NCI-H526 treated with DMSO at 0.1 percent for 48 hours (cell line): ENCODE measurements at places on chromosomes 2 and 18.

DNA sequence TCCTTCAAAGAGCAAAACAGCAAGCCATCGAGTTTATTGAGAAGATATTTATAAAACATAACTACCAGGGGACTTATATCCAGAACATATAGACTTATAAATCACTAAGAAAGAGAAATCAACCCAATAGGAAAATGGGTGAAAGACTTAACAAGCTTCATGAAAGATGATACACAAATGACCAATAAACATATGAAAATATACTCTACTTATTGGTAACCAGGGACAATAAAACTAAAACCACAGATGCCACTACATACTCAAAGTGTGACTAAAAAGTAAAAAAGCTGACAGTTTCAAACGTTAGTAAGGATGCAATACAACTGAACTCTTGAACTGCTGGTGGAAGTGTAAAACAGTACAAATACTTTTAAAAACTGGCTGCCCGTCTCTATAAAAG lies 154.3 kb downstream of the TMEM163 start:
- no peak for DNase-seq

- DNase-seq: no peak
These were observed 43.7 kb downstream of the CERKL start for GRCh38 chr2:181613241-181613640.

DNA sequence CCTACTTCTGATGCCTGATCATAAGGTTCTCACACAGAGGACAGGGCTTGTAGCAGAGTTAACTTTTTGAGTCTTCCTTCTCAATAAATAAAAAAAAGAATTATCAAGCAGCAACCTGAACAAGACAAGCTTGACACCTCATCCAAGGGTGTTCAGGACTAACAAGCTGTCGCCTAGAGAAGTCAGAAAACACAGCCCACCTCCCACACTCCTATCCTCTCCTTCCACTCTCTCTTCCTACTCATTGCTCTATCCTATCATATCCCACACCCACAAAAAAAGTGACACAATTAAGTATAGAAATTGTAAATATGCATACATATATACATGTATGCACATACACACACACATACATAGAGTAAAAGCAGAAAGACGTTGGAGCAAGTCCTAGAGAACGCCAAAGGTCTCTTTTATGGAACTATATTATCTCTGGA lies 5.4 kb downstream of the NBAS start:
- no peak for DNase-seq

- DNase-seq: peak; percentile 47
These were observed 79.9 kb downstream of the ZEB2 start for GRCh38 chr2:144439993-144440392.

DNA sequence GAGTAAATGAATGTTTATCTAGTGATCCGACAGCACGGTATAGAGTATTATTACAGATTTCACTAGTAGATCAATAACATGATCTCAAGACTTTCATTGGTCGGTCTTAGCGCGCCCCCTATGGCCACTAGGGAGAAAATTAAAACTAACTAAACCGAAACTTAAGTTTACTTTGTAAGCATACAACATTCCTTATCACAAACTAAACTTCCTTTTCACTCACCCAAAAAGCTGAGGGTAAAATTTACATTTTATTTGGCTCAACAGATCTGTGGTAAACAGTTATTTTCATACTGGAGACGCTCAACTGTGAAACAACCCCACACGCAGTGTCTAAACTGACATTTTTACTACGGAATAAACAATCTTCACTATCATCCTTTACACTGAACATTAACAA lies 215.6 kb upstream of the MAP2 start:
- peak; percentile 18 for DNase-seq

GRCh38 chr2:48954935-48955334 lies 199.4 kb downstream of the FSHR start:
- DNase-seq: no peak

DNA sequence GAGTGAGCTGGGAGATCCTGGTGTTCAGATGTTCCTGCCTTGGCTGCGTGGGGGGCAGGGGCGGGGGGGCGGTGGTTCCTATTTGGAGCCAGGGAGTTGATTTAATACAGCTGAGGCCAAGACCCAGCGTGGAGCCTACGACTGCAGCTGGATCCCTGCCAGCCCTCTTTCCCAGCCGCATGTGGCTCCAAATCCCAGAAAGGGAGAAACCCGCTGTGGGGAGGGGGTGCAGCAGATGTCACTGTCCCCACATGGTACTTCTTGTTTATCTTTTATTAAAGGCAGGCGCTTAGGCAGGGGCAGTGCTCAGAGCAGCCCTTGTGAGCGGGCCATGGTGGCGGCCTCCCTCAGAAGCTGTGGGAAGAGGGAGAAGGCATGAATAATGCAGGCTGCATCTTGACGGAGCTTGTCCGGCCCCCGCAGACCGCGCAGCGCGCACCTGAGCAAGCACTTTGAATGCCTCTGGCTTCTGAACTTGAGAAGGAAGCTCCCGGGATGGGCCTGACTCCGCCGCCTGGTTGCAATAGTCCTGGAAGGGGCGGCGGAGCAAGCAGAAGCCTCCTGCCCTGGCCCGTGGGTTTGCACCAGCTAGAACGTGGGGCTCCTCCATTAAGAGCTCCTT lies 112.1 kb downstream of the GLI2 start:
- no peak for DNase-seq

DNA sequence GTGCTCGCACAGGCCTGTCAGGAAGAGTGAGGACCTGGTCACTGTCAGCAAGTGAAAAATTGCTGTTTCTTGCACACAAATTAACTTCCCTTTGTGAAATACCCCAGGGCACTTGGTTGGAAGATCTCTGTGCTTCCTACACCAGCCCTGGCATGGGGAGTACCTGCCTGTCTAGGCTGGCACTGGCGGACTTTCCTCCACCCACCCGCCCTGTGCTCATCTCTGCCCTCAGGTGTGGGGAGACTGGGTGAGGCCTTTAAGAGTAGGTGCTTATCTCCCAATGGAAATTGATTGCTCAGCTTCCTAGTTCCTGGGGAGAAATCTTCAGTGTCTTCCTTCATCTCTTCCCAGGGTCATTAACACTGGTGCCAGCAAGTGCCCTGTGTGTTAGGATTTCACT lies 42.1 kb downstream of the IMPA2 start:
- DNase-seq: no peak
